Uterine smooth muscle cell (primary cell): ENCODE measurements at places on chromosomes 4 and X. TPM values are rescaled to one million over a fixed set of nuclear protein-coding genes. Genes with fewer than 3 reads are reported as not detected.

Gene RASSF6
- total RNA-seq = not detected in 2 replicates

Gene IL13RA2
- total RNA-seq = 100 and 137 TPM in 2 replicates

Gene MAGEA4
- not detected in 2 replicates for total RNA-seq

Gene PHEX
- 0.55 and 1.00 TPM in 2 replicates for total RNA-seq

Gene AMELX
- not detected in 2 replicates for total RNA-seq

Gene NPY2R
- total RNA-seq = not detected in 2 replicates

Gene ARL13A
- total RNA-seq = not detected in 2 replicates

Gene MAB21L2
- 0.11 and 0.12 TPM in 2 replicates for total RNA-seq

Gene PPP2R2C
- total RNA-seq = 1.3 and 1.4 TPM in 2 replicates

Gene GIMD1
- not detected in 2 replicates for total RNA-seq

Gene HEPH
- 19.0 and 40.9 TPM in 2 replicates for total RNA-seq

Gene TMEM164
- total RNA-seq = 11.5 and 32.6 TPM in 2 replicates
